ENCODE measurements at places on chromosomes 1 and 21.

DNA sequence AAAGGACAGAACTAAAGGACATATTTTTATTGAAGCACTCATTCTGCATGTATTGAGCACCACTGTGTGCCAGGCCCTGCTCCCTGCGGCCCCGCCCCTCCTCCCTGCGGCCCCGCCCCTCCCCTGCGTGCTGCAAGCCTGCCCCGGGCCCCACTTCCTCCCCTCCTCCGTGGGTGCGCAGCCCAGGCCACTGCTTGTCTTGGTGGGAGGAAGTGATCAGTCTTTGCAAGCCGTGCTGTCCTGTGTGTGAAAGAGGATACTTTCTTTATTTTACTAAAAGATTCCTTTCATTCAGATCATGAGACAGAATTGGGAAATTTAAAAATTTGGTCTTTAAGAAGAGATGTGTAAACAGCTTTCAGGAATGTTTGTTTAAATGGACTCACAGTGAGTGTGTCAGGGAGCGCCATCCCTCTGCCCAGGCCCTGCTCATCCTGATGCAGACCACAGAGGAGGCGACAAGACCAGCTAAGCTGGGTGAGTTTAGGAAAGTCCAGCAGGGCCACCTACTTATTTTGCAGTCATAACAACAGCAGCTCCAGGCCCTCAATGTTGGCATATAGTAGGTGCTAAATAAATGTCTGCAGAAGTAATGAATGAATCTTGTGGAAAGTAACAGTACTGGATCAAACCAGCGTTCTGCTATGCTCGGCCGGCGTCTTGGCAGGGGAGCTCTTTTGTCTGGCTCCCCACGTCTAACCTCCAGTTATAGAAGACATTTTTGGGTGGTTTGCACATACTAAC is 88.3 kb upstream of the SELENON start:
- no peak for DNase-seq

DNA sequence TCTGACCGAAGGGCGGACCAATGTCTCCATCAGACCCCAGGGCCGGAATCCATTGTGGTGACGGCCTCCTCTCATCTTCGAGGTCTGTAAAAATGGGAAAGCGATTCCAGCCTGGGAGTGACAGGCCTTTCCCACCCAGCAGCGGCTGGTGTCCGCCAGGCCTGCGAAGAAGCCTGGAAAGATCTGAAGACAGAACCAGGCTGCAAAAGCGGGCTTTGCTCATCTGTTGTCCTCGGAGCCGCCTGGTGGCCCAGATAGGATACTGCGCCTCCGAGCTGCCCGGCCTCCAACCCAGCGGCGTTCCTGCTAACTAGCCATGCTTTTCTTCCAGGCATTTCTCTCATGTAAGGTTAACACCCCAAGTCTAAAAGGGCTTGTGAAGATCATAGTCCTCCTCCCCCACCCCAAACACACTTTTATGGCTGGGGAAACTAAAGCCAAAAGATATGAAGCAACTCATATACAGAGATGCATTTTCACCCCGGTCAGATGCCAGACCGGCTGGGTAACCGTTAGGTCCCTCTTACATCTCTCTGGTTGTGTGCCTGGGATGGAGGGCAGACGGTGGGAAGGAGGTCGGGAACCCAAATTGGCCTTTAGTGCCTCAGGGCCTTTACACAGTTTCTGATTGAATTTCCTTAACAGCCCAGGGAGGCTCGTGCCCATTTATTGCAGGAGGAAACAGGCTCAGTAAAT is 1.9 kb upstream of the DHRS3 start:
- DNase-seq: peak; percentile 87

GRCh38 chr1:157968946-157969345 is 24.5 kb upstream of the KIRREL1 start:
- DNase-seq: no peak

DNA sequence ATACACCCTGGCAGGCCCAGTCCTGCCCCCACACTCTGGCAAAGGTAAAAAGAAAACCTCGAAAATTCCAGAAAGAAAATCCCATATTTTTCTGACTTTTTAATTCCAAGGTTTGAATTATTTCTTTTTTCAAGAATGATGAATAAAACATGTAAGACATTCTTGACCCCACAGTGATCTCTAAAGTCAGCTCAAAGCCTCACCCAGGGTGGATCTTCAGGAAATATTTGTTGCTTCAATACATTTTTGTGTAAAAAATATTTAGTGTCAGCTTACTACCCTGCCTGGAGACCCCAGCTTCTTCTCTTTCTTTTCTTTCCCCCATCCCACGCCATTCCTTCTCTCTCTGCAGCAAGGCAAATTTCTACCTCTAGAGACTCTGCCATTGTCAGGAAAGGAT is 7.0 kb upstream of the NT5C1A start:
- DNase-seq: no peak

DNA sequence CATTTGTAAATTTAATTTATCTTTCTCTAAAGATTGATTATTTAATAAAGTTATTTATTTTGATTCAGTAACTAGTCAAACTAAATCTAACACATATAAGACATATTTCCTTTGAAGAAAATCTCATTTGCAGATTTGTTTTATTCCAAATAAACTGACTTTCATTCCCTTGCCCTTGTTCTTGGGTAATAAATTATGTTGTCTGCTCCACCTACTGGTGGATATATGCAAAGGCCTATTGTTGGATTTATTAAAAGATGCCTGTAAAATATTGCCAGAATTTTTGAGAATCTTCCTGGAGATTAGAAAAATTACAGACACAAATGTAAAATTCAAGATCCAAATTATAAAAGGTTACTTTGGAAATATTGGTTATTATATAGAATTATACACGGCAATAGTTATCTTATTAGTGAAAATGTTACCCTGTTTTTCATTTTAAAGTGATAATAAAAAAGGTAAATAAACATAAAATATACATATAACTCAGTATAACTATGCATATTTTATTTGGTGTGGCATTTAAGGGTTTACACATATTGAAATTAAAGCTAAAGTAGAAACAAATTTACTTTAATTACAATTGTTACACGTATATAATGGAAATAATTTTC is 116.1 kb downstream of the SPATA17 start:
- DNase-seq: peak; percentile 45

- DNase-seq: no peak
Observed at GRCh38 chr1:51956528-51957509, 33.7 kb downstream of the RAB3B start.

- DNase-seq: peak; percentile 70
Observed at GRCh38 chr1:153608089-153608682, 4.8 kb downstream of the S100A16 start.

- DNase-seq: no peak
Observed at GRCh38 chr1:205122489-205122882, 708 bp upstream of the RBBP5 start.

- no peak for DNase-seq
Observed at GRCh38 chr1:100585786-100586185, 47.8 kb downstream of the GPR88 start.

- no peak for DNase-seq
Observed at GRCh38 chr1:243432136-243432535, 176.3 kb downstream of the SDCCAG8 start.

DNA sequence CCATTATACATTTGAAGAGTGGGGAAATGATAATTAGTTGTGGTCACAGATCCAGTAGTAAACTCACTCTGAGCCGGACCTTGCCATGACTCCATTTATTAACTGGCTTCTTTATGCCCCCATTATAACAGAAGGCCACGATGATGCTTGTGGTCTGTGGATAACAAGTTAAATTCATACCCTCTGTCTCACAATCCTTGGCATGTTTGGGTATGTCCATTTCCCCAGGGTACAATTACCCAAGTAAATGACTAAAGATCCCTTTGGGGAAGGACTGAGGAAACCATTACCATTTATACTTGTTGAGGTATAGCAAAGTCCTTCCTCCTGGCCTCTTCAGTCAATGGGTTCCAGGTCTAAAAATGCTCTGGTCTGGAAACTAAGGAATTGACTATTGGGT is 7.3 kb upstream of the USP1 start:
- DNase-seq: no peak

DNA sequence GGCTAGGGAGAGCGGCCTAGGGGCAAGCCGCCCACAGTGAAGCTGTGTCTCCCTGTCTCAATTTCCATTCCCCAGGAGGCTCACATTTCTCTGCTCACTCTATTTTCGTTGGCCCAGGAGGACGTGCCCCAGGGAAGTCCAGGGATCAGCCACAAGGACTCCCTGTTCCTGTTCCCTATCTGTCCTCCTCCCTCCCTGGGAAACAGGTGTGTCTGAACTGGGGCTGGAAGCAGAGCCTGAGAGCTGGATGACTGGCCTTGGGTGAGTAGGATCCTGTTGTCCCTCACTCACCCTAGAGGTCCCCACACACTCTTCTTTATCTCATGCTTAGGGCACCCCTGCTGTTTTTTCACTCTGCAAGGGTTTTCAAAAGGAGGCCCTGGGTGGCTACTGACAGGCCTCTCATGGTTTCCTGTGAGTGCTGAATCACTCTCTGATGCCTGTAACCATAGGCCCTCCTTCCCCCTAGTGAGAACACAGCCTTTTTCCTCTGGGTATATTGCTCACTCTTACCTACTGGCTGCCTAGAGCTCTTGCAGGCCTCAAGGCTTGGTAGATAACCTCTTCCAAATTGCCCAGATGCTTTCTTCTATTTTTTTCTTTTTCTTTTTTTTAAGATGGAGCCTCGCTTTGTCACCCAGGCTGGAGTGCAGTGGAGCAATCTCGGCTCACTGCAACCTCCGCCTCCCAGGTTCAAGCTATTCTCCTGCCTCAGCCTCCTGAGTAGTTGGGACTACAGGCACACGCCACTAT is 3.3 kb upstream of the UTP11 start:
- no peak for DNase-seq

- DNase-seq: peak; percentile 30
Observed at GRCh38 chr21:44845418-44846223, 27.8 kb upstream of the SUMO3 start.

GRCh38 chr1:166084613-166085012 is 82.2 kb downstream of the FAM78B start:
- DNase-seq: no peak

DNA sequence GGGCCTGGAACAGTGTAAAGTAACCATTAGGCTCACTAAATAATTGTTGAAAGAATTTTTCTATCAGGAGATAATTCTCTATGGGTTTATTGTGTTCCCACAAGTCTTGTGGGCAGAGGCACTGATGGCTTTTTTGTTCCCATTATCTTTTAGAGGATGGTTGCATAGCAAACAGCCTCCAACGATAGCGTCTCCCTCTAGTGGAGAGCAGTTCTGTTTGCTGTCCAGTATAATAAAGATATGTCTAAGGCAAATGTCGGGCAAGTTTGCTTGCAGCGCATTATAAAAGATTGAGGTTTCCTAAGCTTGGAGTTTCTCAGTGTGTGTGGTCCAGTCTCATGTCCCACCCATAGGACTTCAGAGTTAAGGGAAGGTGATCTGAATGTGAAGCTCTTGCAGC is 1.3 kb upstream of the SLC6A17 start:
- peak; percentile 34 for DNase-seq

DNA sequence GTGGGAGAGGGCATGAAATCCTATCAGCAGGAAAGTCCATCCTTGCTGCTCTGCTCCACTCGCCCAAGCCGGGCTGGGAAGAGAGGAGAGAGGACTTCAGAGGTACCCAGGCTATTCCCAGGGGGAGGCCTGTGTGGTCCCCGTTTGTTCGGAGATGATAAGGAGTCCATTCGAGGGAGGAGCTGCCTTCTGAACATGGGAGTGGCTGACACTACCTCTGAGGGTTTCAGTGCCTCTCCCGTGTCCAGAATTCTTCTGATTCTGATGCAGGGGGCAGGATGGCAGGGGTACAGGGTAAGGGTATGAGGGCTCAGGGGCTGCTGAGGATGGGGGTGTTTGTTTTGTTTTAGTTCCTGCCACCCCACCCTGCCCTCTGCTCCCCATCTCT is 40.4 kb downstream of the BACE2 start:
- no peak for DNase-seq

- DNase-seq: no peak
Observed at GRCh38 chr1:109777980-109778625, 14.4 kb upstream of the EPS8L3 start.

DNA sequence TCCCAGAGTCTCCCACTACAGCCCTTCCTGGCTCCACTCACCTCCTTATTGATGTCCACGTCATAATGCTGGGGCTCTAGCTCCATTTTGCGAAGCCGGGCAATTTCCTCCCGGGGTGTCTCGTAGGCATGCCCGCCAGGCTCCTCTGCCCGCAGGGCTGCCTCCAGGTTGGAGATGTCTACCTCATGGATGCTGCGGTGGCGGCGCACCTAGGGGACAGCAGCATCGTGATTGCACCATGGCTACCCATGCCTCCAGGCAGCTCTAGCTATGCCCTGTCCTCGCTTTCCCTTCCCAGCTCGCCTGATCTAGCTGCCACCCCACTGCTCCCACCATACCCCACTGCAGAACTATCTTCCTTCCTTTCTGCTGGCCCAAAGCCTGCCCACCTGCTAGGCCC is 15.1 kb upstream of the GOLT1A start:
- no peak for DNase-seq

GRCh38 chr1:174841747-174842146 is 158.0 kb upstream of the CACYBP start:
- DNase-seq: no peak

GRCh38 chr1:153985941-153986761 is at the start of gene RAB13:
Gene RAB13 (minus strand): TSS chr1:153986339. CDS start chr1:153986236, 103 bp downstream.
- peak; percentile 84 for DNase-seq

GRCh38 chr1:38246955-38247952 is 200.7 kb upstream of the POU3F1 start:
- peak; percentile 68 for DNase-seq

DNA sequence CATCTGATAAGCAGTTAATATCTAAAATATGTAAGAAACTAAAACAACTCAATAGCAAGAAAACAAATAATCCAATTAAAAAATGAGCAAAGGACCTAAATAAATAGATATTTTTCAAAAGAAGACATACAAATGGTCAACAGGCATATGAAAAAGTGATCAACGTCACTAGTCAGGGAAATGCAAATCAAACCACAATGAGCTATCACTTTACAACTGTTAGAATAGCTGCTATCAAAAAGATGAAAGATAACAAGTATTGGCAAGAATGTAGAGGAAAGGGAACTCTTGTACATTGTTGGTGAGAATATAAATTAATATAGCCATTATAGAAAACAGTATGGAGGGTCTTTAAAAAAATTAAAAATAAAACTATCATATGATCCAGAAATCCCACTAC is 40.7 kb upstream of the NEK7 start:
- no peak for DNase-seq

- DNase-seq: no peak
Observed at GRCh38 chr1:4075436-4076225, 175.6 kb upstream of the C1orf174 start.

- DNase-seq: no peak
Observed at GRCh38 chr21:33255404-33255803, 10.8 kb upstream of the IL10RB start.

DNA sequence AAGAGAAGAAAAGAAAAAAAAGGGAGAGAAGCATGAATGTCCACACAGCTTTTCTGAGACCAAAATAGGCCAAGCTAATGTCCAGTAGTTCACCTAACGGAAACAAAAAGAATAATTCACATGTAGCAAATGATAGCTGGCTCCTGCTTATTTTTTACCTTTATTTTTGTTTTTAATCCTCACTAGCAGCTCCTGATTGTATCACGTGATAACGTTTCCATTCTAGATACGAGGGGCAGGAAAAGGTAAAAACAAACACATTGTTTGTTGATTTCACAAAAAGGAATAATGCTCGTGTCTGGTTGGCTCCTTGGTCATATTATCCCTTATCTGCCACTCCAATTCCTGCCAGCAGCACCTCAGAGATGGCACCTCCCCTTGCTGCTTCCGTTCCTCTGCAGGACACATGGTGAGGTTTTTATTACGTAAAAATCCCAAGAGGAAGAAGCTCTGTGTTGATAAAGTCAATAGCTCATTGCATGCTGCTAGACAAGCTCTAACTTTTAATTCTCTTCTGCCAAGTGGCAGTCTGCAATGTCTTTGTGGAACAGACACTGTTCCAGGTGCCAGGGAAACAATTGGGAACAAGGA is 201.7 kb downstream of the CRB1 start:
- no peak for DNase-seq
